NCI-H2081 (cell line): ENCODE measurements at places on chromosomes 1 and 21.

GRCh38 chr1:230883967-230884366, 15.6 kb upstream of the C1orf198 start:
- DNase-seq, result no peak

GRCh38 chr1:108075055-108075454, 110.1 kb upstream of the VAV3 start:
- DNase-seq, result no peak

DNA sequence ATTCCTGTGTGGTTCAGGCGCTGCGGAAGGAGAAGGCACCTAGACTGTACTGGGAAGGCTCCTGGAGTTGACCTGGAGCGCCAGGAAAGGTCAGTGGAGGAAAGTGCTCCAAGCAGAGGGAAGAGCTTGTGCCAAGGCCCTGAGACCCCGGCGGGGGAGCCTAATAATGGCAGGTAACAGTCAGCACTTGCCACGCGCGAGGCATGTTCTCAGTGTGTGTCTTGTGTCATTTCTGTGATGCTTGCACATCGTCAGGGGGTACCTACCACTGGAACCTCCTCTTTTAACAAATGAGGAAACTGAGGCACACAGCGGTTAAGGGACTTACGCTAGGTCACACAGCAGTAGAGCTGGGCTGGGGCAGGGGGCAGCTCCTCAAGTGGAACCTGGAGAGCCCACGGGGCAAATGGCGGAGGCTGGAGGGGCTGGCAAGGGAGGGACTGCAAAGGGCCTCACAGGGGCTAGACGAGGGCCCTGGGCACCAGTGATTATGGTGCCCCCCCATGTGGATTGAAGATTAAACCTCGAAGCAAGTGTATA, 976 bp upstream of the BMP8B start:
- DNase-seq, result no peak

DNA sequence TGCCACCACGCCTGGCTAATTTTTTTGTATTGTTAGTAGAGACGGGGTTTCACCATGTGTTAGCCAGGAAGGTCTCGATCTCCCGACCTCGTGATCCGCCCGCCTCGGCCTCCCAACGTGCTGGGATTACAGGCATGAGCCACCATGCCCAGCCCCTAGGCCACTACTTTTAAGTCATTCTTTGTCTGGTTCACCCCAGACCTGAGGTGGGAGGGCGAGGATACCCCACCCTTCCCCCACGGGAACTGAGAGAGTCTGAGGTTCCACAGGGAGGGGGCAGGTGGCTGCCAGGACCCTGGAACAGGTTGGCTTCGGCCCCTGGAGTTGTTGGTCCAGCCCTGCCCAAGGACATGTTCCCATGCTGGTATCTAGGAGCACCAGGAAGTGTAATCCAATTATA, 7.7 kb upstream of the SDC3 start:
- no peak for DNase-seq

DNA sequence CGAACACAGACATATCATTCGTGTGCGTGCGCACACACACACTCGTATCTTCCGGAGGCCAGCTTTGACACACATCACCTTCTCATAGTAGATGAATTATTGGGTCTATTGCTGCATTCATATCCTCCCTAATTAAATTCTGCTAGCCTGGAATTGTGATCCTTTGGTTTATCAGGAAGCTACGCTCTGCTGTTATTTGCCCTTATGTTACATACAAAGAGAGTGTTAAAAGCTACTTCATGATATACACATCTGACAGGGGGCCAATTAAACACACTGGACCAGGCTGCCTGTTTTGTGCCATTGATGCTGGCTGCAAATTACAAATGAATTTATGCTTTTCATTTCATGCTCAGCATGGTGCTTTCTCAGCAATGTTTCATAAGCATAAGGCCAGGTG, 252.0 kb downstream of the RHOU start:
- peak; percentile 75 for DNase-seq

DNA sequence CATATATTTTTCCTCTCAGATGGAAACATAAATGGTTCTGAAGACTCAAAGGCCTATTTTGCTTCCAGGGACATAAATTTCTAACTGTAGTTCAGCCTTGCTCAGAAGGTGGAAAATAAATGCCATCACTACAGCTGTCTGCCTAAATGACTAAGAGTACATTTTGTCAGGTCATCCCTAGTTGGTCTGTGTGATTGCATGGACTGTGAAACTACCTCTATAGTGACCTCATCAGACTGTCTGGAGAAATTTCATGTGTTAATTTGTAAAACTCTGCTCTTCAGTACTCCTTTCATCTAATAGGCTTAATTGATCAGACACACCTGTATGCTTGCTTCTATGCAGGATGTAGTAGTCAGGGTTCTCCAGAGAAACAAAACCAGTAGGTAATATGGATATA, 886.9 kb downstream of the AMY1C start:
- DNase-seq, result peak; percentile 30

- DNase-seq, result no peak
Observed at GRCh38 chr1:31327381-31327780, 30.5 kb downstream of the ZCCHC17 start.

- no peak for DNase-seq
Observed at GRCh38 chr1:30272277-30273020, 450.9 kb downstream of the MATN1 start.

DNA sequence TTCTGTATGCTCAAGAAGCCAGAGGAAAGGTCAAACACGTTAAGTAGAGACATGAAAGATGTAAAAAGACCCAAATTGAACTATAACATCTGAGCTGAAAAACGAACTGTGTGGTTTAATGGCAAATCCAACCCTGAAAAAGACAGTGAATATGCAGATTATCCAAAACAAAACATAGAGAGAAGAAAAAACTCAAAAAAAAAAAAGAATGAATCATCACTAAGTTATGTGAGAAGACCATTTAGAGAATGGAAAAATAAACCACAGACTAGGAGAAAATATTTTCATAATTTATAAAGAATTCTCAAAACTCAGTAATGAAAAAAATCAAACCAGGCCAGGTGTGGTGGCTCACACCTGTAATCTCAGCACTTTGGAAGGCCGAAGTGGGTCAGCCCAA, 253.3 kb downstream of the PLPP3 start:
- no peak for DNase-seq

GRCh38 chr1:216476341-216476740, 53.1 kb upstream of the USH2A start:
- no peak for DNase-seq

DNA sequence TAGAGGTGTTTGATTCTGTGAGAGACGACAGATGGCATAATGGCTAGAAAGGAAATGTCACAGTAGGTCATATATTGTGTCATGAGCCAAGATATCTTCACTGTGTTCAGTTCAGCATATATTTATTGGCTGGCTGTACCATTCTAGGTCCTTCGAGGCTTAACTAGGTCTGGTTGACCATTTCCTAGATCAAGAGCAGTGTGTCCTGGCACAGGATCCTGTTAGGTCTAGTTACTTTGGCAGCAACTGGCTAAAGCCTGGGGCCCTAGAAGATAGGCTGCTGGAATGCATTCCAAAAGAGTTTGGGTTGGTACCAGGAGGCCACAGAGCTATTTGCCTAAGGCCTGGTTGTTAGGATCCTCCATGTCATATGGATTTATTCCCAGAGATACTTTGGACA, 20.9 kb downstream of the ZBTB40 start:
- DNase-seq, result no peak

DNA sequence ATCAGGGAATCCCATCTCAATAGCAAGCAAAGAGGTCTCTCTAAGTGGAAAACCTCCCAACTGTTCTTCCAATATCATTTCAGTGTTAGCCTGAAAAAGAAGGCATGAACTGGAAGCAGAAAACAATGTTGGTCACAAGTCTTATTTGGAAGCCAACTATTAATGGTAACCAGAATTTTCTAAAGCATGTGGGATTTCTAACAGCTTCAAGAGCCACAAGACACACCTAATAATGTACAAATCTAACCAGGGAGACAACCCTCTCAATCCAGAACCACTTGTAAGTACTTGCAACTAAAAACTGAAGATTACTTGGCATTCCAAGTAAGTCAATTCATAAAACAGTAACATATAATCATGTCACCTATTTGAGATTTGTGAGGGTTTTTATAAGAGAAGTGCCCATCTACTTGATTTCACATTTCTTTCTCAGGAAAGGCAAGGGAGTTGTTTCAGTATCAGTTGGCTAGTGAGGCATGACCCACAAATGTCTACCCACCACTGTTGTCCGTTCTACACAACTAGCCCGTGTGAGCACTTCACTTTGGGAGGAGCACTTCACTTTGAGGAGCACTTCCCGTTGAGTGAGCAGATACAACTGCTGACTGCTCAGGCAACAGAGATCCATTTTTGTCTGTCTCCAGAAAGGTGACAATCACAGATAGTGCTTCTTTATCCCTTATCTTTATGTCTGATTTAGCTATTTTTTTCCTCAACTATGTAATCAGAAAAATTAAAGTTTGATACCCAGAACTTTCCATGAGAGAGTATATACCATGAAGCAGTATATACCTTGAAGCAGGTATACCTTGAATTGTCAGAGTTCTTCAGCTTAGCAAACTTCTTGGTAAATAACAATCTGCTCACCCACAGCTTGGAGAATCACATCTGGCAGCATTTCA, 11.1 kb downstream of the STX6 start:
- DNase-seq, result no peak

DNA sequence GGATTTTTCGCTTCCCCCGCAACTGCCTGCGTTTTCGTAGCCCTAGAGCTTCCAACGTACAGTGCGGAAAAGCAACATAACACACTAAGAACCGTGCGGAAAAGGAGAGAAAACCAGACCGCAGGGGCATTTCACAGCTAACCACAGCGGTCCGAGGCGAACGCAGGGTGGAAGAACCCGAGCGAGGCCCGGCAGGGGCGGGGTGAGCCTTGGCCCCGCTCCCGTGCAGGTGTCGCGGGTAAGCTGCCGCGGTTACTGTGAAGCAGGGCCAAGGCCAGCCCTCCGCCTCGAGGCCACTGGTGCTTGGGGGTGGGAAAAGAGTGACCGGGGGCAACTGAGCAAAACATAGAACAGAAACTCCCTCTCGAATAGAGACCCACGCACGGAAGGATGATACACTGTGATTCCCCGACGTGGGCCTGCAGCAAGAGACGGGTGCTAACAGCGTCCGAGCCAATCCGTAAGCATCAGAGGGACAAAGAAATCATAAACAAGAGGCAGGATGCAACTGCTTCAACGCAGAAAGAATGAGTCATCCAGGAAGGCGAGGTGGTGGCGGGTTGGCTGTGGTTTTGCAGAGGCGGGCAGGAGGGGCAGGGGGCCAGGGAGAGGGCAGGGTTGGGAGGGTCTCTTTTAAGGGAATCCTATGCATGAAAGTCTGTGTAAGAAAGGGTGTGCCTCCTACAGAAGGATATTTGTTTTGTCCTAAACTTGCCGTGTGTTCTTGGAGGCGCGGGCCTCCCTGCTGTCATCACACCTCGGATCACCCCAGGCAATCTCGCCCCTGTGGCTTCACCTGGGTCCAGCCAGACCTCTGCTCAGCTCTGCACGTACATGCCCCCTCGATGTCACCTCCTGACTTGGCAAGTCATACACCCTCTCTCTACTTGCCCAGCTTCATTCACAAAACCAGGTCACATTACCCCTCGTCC, 7.3 kb downstream of the GNG4 start:
- peak; percentile 85 for DNase-seq

DNA sequence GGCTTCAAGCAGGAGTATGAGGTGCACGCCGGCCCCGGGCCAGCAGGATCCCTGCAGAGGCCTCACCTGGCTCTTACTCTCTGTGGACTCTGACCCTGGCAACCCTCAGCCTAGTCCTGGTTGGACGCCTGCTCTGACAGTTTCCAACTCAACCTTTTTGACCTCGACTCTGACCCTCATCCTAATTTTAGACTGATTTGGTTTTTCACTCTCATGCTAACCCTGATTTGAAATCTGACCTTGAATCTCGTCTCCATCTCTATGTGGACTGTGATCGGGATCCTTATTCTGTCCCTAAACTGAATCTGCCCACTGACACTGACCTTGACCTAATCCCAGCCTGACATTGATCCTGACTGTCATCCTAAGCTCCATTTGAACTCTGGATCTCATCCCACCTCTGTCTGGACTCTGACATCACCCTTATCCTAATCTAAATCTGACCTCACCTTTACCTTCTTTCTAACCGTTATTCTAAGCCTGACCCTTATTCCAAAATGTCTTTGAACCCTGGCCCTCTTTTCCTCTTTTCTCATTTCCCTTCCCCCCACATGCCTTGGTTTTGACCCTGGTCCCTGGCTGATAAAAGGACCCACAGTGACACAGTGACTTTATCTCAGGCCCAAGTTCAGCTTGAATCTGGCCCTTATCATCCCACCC, 67.8 kb downstream of the PTPRU start:
- DNase-seq, result no peak

GRCh38 chr1:42399315-42400100, 18.9 kb downstream of the RIMKLA start:
- no peak for DNase-seq

DNA sequence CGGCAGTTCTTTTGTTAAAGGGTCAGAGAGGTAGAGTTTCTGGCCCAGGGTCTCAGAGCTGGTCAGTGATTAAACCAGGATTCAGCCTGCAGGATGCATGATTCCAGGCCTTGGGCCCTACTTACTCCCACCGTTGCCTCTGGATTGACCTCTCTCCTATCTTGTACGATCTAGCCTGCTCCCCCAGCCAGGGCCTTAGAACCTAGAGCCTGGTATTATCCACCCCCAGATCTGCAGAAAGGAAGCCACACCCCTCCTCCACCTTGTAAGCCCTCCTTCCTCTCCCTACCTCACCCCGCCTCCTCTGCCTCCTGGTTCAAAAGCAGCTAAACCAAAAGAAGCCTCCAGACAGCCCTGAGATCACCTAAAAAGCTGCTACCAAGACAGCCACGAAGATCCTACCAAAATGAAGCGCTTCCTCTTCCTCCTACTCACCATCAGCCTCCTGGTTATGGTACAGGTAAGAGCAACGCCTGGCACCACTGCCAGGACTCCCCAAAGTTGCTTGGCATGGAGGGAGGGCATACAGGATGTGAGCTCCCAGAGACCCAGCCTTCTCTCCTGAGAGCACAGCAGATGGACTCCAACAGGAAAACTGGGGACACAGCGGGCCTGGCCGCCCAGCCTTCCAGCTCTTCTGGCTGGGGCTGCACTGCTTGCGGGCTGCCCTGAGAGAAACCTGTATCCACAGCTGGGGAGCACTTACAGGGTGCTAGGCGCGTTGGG, at the start of gene CD52:
Gene CD52, plus strand, starts transcription at position 347 of the 726 bp plus-strand sequence. Its CDS starts 60 bp downstream, at position 407.
- no peak for DNase-seq

GRCh38 chr1:19240673-19241538, 10.4 kb downstream of the EMC1 start:
- peak; percentile 27 for DNase-seq

DNA sequence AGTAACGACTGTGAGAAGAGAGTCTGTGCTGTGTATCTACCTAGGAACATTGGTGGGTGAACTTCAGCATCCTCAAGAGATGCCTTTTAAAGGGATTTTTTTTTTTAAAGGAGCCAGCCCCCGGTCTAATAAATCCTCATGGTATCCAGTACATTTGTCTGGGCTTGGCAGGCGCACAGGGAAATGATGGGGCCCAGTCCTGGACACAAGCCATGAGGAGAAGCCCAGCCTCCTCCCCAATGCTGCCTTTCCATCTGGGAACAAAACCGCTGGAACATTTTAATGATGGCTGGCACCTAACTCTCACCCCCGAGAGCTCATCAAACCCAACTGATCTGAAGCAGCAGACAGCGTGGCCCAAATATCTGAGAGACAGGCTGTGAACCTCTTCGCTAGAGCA, 64.2 kb downstream of the ACOT7 start:
- DNase-seq, result no peak

GRCh38 chr1:54360165-54361005, 45.8 kb downstream of the SSBP3 start:
- no peak for DNase-seq
